ENCODE measurements at places on chromosomes 16 and 17. TPM values are rescaled to one million over a fixed set of nuclear protein-coding genes. Genes with fewer than 3 reads are reported as not detected.

- DNase-seq = no peak
These were observed 6.0 kb upstream of the PRDM7 start for GRCh38 chr16:90083139-90083538.

- no peak for DNase-seq
These were observed 21.5 kb downstream of the GRB7 start for GRCh38 chr17:39759204-39759603.

Gene SCNN1B
- polyA plus RNA-seq = 17.2 TPM

- no peak for DNase-seq
These were observed 52.5 kb downstream of the TEKT5 start for GRCh38 chr16:10641953-10642949.

GRCh38 chr17:5211458-5211857, 19.8 kb upstream of the ZNF594 start:
- DNase-seq = no peak

Gene PDXDC1
- polyA plus RNA-seq = 107 TPM

DNA sequence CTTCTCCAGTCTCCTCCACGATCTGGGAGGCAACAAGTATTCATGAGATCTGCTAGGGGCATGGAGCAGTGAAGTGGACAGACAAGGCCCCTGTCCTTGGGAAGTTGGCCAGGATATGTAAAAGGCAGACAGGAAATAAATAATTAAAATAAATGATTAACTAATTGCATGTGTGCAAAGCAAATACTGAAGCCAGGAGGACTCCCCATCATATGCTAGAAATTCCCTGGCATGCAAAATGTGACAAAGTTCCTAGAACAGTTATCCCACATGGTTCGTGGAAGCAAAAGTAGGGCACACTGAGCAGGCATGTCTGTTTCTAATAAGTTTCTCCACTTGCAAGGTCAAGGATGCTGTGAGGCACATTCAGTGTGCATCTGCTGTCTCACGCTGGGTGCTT, 86.8 kb downstream of the CDYL2 start:
- no peak for DNase-seq

DNA sequence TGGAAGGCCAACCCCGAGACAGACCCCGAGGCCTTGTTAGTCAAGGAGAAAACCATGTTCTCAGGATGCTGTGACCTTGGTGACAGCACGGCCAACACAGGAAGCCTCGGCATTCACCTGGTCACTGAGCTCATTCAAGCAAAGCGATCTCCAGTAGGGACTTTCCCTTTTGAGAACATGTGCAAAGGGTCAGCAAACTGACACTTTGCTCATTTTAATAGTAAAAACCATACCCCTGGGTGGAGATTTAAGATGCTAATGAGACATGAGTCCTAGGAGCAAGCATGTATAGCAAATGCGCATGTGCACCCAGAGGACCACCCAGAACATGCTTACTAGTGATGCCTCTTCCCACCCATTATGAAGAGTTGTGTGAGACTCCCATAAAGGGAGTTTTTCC, 5.7 kb upstream of the SULT1A2 start:
- DNase-seq = no peak

DNA sequence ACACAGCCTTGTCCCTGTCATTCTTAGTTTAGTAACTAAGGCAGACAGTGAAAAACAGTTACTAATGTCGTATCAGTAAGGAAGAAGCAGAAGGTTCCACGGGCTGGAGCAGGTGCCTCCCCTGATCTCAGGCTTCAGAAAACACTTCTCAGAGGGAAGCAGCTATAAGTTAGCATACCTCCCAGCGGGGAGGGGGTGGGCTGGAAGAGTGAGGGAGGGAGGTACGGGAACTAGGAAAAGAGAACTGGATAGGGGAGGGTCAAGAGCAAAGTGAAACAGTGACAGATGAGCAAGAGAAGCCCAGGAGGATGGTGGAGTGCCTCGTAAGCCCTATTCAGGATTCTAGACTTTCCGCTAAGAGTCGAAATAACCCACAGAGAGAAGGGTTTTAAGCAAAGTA, 186.3 kb upstream of the XYLT1 start:
- no peak for DNase-seq

DNA sequence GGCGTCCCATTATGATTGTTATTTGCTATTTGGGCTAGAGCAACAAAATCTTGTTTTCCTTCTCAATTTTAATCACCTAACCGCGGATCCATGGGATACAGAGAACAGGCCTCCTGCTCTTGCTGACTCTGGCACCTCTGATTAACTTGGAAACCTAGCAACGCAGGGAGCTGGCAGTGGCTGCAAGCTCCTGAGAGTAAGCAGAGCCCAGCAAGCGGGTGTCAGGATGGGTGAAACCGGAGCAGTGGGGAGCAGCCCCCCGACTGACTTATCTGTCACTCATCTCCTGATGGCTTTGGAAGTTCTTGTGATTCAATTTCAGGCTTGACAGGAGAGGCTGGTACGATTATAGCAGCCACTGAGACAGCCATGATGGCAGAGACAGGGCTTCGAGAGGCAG, 45.5 kb upstream of the CDC42EP4 start:
- DNase-seq = no peak

Gene ZNF764
- 13.3 TPM for polyA plus RNA-seq

DNA sequence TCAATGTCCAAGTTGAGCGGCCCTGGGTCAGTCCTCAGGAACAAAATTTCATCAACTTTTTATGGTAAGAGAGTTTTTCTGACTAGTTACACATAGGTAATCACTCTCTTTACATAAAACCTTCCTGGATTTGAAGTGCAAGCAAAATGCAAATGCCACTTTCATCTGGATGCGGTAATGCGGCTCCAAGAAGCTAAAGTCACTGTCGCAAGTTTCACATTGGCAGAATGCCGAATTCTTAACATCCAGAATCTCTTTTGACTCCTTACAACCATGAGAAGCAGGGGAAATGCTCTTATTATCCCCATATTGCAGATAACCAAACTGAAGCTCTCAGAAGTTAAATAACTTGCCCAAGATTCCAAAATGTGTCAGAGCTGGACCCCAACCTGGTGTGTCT, 30.0 kb downstream of the MRPS23 start:
- DNase-seq = no peak

GRCh38 chr17:16036261-16036660, 36.6 kb downstream of the TTC19 start:
- DNase-seq = no peak

- peak; percentile 74 for DNase-seq
These were observed 57.1 kb upstream of the WSB1 start for GRCh38 chr17:27236717-27237315.

GRCh38 chr16:28067604-28068379, 4.3 kb upstream of the GSG1L start:
- no peak for DNase-seq

Gene TMIGD1
- polyA plus RNA-seq = 0.61 TPM

DNA sequence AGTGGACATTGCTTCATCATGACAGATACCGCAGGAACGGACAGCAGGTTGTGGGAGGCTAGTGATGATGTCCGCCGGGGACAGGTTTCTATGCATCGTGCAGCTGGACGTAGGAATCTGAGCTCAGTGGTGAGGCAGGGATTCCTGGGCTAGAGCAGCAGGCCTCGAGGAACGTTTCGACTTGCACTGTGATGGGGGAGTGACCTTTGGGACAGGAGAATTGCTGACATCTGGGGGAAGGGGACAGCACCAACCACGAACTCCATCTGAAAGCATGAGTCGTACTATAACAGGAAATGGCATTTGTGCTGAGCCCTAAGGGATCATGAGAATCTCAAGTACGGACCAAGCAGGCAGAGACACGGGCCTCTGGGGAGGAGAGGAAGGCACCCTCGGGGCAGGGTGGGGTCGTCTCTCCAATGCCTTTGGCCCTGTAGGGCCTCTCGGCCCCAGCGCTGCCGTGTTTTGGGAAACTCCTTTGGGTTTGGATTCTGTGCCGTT, 65.8 kb upstream of the ENDOV start:
- no peak for DNase-seq

Gene PABPN1L
- not detected for polyA plus RNA-seq

DNA sequence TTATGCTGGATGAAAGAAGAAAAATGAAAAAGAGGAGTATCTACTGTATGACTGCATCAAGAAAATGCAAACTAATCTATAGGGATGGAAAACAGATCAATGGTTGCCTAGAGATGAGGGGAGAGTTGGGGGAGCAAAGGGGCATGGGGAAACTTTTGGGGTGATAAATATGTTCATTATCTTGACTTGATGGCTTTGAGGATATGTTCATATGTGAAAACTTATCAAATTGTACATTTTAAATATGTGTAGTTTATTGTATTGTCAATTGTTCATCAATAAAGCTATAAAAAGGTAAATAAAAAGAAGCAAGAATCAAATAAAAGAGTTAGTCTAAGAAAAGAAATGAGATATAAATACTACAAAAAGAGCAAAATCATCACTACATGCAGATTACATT, 19.7 kb upstream of the SRCIN1 start:
- DNase-seq = no peak

- no peak for DNase-seq
These were observed 14.0 kb downstream of the VPS53 start for GRCh38 chr17:700504-701094.

- DNase-seq = no peak
These were observed 10.4 kb downstream of the CDC42EP4 start for GRCh38 chr17:73301369-73301768.

Gene MRPL58
- polyA plus RNA-seq = 29.5 TPM

Gene KRT28
- not detected for polyA plus RNA-seq

GRCh38 chr16:70253291-70254106, 1.8 kb upstream of the EXOSC6 start:
- peak; percentile 10 for DNase-seq

DNA sequence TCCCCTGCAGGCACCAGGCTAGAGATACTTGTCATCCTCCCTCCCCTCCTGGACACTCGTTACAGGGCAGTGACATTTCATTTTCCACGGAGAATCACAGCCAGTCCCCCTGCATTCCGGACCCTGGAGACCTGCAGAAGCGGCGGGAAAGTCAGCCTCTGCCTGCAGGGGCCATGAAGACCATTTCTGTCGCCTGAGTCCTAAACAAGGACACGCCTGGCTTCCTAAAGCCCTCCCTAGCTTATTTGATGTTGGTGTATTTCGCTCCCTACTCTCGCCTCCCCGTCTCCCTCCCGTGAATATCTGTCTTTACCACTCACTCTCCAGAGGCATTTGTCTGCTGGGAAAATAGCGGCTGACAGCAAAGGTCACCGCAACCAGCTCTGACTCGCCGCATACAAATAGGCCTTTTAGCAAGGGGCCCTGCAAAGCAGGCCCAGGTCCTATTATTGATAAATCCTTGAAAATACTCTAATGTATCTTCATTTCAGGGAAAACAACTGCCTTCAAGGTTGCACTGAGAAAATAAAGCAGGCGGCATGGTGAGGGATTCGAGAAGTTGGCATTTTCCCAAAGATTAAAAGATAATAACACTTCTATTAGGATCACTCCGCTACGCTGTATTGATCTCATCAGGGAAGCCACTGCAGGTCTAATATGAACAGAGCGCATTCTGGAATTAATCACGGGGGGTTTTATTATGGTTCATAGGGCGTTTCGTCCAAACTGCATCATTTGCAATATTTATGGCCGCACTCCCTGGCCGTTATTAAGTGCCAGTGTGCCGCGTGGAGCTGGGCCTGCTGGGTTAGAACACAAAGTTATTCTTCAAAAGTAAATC, 447.1 kb upstream of the CDH5 start:
- peak; percentile 28 for DNase-seq

DNA sequence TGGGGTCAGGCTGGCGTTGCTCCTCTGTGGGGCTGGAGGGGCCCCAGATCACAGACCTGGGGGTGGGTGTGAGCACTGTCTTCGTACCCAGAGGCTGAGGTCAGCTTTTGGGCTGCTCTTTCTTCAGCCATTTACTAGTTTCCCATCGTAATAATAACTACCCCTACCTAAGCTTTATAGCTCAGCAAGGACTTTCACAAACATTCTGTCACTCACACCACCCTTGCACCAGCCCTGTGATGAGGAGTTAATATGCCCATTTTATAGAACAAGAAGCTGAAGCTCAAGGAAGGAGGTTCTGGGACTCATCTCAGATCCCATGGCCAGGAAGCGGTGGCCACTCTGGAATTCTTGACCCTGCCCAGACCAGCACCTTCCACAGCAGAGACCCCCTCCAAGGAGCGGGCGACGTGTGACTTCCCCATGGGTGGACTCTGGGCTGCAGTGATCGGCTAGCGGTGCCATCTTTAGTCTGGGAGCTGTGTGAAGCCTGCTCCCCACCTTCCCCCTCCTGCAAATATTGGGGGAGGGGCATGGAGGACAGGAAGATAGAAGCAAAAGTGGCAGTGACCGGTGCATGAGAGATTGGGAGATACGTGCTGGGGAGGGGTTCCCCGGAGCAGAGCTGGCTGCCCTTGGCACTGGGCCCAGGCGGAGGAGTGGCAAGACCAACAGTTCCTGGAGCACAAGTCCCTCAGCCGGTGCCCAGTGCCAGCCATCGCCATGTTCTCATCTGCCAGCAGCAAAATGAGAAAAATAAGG, 81.8 kb upstream of the TOB1 start:
- DNase-seq = no peak

DNA sequence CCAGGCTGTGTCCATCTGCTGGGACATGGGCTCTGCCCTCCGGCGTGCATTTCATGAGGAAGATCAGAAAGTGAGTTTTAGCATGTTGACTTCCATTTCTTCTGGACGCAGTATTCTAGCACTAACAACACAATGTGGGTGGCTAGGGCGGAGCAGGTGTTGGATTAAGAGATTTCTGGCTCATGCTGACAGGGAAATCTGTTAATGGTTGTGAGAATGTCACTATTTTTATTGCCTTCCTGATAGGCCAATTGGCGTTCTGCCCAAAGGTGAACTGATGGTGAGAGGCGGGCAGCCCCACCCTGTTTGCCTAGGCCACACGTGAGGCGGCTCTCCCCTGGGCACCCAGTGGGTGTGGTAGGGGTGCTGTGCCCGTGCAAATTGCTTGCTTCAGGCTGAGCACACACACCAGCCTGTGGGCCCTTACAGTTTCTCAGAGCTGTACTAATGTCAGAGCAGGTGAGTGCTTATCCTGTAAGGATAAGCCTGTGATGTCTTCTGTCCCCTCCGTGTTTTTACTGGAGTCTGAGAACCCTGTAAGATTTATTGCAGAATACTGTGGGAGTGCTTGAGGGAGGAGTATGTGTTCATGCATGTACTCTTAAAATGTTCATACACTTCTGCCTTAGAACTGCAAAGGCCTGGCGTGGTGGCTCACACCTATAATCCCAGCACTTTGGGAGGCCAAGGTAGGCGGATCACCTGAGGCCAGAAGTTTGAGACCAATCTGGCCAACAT, 30.9 kb downstream of the PGS1 start:
- DNase-seq = no peak

- no peak for DNase-seq
These were observed 4.5 kb downstream of the TNFSF12 start for GRCh38 chr17:7553356-7553755.

- no peak for DNase-seq
These were observed 265.9 kb upstream of the SALL1 start for GRCh38 chr16:51416926-51417325.

All from renal pelvis (tissue), 12 donors.